ENCODE measurements at places on chromosomes 16 and 17. TPM values are rescaled to one million over a fixed set of nuclear protein-coding genes. Genes with fewer than 3 reads are reported as not detected.

The SDR42E2 gene
- not detected for total RNA-seq

The CD300LB gene
- total RNA-seq = not detected

DNA sequence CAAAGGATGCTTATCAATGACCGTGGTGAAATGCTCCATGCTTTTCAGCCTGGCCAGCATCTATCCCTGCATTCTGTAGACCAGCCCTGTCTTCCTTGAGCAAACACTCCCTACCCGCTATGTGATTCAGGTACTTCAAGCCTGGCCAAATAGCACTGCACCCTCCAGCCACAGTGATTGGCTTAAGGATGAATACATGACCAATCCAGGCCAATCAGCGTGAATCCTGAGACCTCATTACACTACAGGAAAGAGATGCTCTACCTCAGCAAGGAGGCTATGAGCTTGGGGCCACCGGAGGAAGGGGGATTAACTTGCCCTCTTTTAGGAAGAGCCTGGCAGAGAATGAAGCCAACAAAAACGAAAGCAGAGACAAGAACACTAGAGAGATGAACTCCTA, 162.5 kb downstream of the ZNF423 start:
- no peak for DNase-seq

- DNase-seq = no peak
Observed at GRCh38 chr17:42310787-42311215, 22.5 kb downstream of the STAT5A start.

GRCh38 chr16:27544671-27545070, 5.0 kb downstream of the GTF3C1 start:
- DNase-seq = no peak

GRCh38 chr16:49469311-49469670, 95.7 kb downstream of the C16orf78 start:
- DNase-seq = no peak

Data from H1 (cell line).